ENCODE measurements at places on chromosomes 2 and 18.

- no peaks in the 10 kb centered on the region for H3K36me3 ChIP-seq
- H3K27me3 ChIP-seq: no peaks in the 10 kb centered on the region
- H3K27ac ChIP-seq: no peak overlapping the region
- H3K4me1 ChIP-seq: no peaks in the 10 kb centered on the region
- DNase-seq: no peak
- H3K4me3 ChIP-seq: no peak overlapping the region
Observed at GRCh38 chr18:35721431-35722081, 140.0 kb downstream of the GALNT1 start.

DNA sequence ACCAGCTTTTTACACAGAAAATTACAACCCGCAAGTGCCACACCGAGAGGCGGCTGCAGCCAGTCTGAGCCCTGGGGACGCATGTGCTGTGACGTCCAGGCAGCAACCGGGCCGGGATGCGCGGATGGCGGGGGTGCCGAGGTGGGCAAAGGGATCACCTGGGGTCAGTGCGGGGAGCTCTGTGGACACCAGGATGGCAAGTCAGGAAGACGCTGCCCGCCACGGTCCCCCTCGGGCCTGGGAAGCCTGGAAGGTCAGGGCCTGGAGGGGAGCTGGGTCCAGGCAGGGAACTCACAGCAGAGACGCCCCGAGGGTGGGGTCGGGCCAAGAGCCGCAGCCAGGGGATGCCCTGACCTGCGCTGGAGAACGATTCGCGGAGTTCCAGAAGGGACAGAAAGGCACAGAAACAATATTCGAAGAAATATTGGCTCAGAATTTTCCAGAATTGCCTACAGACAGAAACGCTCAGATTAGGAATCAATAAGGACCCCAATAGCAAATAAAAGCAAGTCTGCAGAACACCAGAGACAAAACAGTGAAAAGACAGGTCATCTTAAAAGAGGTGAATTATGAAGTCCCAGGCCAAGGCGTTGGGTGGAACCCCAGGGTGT lies 11.7 kb upstream of the KIF1A start:
- no peaks in the 10 kb centered on the region for H3K36me3 ChIP-seq
- H3K4me1 ChIP-seq: peaks cover 4% of the 10 kb centered on the region
- H3K4me3 ChIP-seq: peak overlapping the region; percentile 34
- H3K27ac ChIP-seq: no peak overlapping the region
- no peak for DNase-seq

- DNase-seq: no peak
- peaks cover 4% of the 10 kb centered on the region for H3K36me3 ChIP-seq
- no peak overlapping the region for H3K27ac ChIP-seq
- H3K27me3 ChIP-seq: no peaks in the 10 kb centered on the region
Observed at GRCh38 chr2:9578467-9579235, 23.0 kb upstream of the ADAM17 start.

DNA sequence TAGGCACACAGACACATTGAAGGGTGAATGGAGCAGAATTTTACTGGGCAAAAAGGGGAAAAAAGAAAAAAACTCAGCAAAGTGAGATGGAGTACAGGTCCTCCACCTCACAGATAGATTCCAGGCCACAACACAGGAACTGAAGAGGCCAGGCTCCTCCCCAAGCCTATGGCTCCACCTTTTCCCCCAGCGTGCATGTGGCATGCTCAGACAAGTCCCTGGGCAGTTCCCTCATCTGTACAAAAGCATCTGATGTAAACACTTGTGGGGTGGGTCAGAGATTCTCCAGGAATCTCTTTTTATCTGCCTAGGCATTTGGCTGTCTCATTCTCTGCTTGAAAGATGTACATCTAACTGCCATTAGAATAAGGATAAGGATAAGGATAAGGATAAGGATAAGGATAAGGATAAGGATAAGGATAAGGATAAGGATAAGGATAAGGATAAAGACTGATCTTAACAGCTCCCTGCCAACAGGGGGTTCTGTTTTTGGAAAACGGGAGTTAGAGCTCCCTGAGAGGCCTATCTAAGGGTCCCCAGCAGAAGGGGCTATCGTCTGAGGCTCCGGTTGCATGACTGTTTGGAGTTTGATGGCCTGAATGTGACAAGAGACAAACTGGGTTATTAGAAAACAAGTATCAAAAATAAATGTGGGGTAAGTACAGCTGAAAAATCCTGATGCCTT lies 17.2 kb upstream of the ASXL3 start:
- DNase-seq: peak; percentile 50
- H3K36me3 ChIP-seq: no peaks in the 10 kb centered on the region
- no peaks in the 10 kb centered on the region for H3K27me3 ChIP-seq
- H3K4me3 ChIP-seq: no peak overlapping the region
- H3K4me1 ChIP-seq: peaks cover 2% of the 10 kb centered on the region

DNA sequence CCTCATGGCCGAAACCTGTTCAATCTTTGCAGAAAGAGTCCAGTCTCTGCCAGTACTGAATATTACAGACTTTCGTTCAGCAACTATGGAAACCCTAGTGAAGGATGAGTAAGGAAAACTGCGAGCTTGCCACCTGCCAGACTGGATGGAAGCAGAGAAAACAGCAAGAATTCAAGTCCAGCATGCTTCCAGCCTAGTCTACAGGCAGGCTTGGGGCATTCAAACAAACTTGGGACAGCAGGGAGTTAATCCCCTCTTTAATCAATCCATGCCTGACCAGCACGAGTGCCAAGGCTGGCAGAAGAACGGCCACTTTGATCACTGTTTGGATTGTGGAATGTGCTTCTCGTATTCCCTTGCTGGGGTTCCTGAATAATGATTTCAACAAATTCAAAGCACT lies 145.2 kb downstream of the EPHA4 start:
- no peak overlapping the region for H3K4me3 ChIP-seq
- DNase-seq: no peak
- peaks cover 29% of the 10 kb centered on the region for H3K36me3 ChIP-seq
- no peak overlapping the region for H3K27ac ChIP-seq

DNA sequence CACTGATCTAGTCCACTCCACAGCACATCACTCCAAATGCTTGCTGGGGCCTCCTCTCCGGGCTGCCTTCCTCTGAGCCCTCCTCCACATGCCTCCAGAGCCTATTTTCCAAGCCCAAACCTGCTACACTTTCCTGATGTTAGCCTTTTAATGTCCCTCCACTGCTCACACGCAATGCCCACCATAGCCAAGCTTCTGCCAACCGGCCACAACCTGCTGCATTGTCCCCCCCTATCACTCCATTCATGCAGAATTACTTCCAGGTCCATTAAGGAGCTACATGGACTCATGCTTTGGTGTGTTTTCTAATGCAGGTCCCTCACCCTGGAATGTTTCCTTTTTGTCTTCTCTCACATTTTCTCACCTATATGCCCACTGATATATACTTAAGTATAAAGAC lies 129.3 kb downstream of the MARCHF4 start:
- H3K4me3 ChIP-seq: no peak overlapping the region
- no peaks in the 10 kb centered on the region for H3K4me1 ChIP-seq
- DNase-seq: no peak
- H3K36me3 ChIP-seq: no peaks in the 10 kb centered on the region
- no peaks in the 10 kb centered on the region for H3K27me3 ChIP-seq
- no peak overlapping the region for H3K27ac ChIP-seq

DNA sequence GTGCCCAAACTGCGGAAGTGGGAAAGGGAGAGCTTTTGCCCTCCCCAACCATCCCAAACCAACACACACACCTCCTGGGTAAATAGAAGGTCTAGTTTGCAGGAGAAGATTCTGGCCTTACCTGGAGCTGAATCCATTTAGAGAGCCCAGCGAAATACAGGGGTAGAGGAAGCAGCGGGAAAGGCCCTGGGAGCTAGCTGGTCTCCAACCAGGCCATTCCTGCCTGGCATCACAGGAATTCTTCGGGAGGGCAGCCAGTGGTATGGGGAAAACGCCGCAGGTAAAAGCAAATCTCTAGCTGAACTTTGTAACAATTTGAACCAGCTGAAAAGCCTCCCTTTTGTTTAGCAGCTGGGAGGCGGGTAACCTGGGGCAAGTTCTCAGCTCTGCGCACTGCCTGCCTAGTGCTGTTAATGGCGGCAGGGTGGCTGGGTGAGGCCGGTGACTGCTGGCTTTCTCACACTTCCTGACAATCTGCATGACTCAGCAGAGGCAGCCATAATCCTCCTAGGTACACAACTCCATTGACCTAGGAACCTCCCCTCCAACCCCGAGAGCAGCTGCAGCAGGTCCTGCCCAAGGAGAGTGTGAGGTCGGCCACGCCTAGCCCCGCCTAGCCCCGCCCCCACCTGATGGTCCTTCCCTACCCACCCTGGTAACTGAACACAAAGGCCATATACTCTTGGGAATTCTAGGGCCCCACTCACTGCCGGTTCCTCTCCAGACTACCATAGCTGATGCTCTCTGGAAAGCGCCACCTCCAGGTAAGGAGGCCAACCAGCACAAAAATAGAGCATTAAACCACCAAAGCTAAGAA lies 483.8 kb upstream of the REG3G start:
- H3K36me3 ChIP-seq: no peaks in the 10 kb centered on the region
- no peak overlapping the region for H3K27ac ChIP-seq
- DNase-seq: no peak
- no peaks in the 10 kb centered on the region for H3K27me3 ChIP-seq

- H3K36me3 ChIP-seq: no peaks in the 10 kb centered on the region
- H3K27ac ChIP-seq: no peak overlapping the region
- no peaks in the 10 kb centered on the region for H3K27me3 ChIP-seq
- DNase-seq: no peak
Observed at GRCh38 chr18:66344227-66344626, 259.7 kb downstream of the CDH19 start.

DNA sequence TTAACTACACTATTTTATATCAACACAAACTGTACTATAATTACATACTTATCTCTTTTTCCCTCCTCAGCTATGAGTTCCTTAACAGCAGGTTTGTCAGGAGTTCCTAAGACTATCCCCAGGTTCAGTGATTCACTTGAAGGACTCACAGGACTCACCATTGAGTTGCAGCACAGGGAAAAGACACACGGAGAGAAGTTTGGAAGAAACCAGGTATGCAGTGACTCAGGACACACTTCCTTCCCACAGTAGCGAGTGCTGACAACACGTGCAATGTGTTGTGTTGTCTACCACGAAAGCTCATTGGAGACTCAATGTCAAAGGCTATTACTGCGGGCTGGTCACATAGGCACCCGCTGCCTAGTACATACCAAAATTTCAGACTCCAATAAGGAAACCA lies 32.0 kb downstream of the MGAT4A start:
- DNase-seq: no peak
- no peaks in the 10 kb centered on the region for H3K36me3 ChIP-seq
- H3K4me1 ChIP-seq: no peaks in the 10 kb centered on the region
- H3K27ac ChIP-seq: no peak overlapping the region

DNA sequence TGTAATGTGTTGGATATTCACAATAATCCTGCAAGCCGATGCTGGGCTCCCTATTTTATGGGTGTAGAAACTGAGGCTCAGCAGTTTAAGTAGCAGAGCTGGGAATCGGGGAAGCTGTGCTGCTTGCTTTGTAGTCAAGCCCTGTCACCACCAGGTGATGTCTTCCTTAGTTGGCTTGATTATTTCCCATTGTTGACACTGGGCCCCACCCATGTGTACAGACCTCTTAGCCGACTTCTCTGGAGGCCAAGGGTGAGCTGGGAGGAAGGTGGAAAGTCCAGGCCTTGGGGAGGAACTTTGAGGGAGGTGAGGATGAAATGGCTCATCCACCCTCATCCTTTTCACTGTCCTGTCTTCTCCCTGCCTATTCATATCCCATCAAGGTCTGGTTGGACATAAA lies 60.0 kb downstream of the CAPN13 start:
- H3K36me3 ChIP-seq: no peaks in the 10 kb centered on the region
- no peak overlapping the region for H3K4me3 ChIP-seq
- H3K27me3 ChIP-seq: peaks cover 21% of the 10 kb centered on the region
- no peak overlapping the region for H3K27ac ChIP-seq
- DNase-seq: no peak

- peaks cover 3% of the 10 kb centered on the region for H3K4me1 ChIP-seq
- H3K27ac ChIP-seq: no peak overlapping the region
- H3K36me3 ChIP-seq: no peaks in the 10 kb centered on the region
- no peak for DNase-seq
- H3K27me3 ChIP-seq: no peaks in the 10 kb centered on the region
- H3K4me3 ChIP-seq: no peak overlapping the region
Observed at GRCh38 chr18:55735199-55735855, 147.3 kb upstream of the TCF4 start.

GRCh38 chr2:24228470-24228869 lies 53.6 kb downstream of the FAM228A start:
- H3K4me1 ChIP-seq: peaks cover 5% of the 10 kb centered on the region
- no peaks in the 10 kb centered on the region for H3K36me3 ChIP-seq
- peak; percentile 28 for DNase-seq

DNA sequence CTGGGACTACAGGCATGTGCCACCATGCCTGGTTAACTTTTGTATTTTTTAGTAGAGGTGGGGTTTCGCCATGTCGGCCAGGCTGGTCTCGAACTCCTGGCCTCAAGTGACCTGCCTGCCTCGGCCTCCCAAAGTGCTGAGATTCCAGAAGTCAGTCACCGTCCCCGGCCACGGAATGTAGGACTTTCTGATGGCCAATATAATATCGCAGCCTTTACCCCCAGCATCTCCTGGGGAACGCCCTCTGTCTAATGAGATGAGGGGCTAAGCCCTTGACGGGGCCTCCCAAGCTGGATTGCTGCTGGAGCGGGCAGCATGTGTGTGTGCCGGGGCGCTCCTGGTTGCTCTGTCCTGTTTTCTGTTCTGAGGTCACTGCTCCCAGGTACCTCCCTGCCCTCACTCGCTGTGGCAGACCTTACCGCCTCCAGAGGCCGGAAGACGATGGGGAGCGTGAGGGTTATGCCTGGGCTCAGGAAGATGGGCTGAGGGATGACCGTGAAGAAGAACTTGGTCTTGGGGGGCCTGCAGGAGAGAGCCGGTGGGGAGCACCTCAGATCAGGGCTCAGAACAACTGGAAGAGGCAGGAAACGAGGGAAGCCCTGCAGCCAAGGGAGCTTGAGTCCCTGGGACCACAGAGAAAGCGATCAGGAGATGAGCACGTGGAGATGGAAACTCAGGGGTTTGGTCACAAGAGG lies 9.1 kb downstream of the CFAP65 start:
- peaks cover 36% of the 10 kb centered on the region for H3K27me3 ChIP-seq
- H3K27ac ChIP-seq: no peak overlapping the region
- no peak overlapping the region for H3K4me3 ChIP-seq
- H3K4me1 ChIP-seq: no peaks in the 10 kb centered on the region
- H3K36me3 ChIP-seq: no peaks in the 10 kb centered on the region

DNA sequence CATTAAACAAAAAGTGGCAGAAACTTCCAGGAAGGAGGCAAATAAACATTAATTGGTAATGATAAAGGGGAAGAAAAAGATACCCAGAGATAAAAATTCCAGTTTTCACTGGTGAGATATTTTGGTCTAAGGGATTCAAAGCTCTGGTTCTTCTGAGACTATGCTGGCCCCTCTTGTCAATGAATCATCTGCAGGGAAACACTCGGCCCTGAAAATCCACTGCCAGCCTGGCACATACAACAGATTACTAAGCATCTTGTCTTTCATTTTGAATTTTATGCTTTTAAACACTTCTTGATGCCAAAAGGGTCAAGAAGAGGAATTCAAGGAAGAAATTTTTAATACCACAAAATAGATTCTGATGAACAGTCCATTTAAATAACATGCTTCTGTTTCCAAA lies 1603.8 kb upstream of the ZEB2 start:
- no peaks in the 10 kb centered on the region for H3K36me3 ChIP-seq
- no peaks in the 10 kb centered on the region for H3K27me3 ChIP-seq
- H3K4me3 ChIP-seq: no peak overlapping the region
- H3K4me1 ChIP-seq: no peaks in the 10 kb centered on the region
- DNase-seq: peak; percentile 17

- no peaks in the 10 kb centered on the region for H3K4me1 ChIP-seq
- H3K36me3 ChIP-seq: no peaks in the 10 kb centered on the region
- no peak overlapping the region for H3K4me3 ChIP-seq
- no peak overlapping the region for H3K27ac ChIP-seq
- no peak for DNase-seq
- no peaks in the 10 kb centered on the region for H3K27me3 ChIP-seq
Observed at GRCh38 chr2:148526509-148527346, 117.8 kb upstream of the EPC2 start.
